ENCODE measurements at places on chromosomes 11 and 22. TPM values are rescaled to one million over a fixed set of nuclear protein-coding genes. Genes with fewer than 3 reads are reported as not detected.

The ANO1 gene
- total RNA-seq, result 5.8 TPM

The UBQLNL gene
- total RNA-seq, result 0.18 TPM

The BDNF gene
- 1.2 TPM for total RNA-seq

The MMP13 gene
- 0.04 TPM for total RNA-seq

- DNase-seq, result peak; percentile 70
These were observed 2.0 kb upstream of the FJX1 start for GRCh38 chr11:35615921-35616900.

DNA sequence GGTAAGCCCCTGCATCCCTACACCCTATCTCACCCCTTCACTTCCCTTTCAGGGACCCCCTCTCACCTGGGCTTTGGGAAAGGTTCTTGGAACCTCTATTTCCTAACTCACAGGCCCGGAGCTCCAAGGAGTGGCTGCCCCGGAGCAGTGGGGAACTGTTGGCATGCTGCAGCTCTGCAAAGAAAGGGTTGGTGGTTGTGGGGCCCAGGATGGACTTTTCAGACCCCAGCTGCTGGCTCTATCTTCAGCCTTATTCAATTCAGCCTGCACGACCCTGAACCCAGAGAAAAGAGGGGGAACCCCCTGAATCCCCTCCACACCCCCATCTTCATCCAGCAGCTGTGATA is 10.0 kb downstream of the ROBO4 start:
- no peak for DNase-seq

GRCh38 chr11:132623511-132623910 is 908.8 kb downstream of the OPCML start:
- DNase-seq, result peak; percentile 24

Measured in muscle of leg (tissue), 16 donors.